Activated CD8-positive, alpha-beta T cell treated with anti-CD3 and anti-CD28 coated beads, Interleukin-2, amount 10 ng/mL, durations not matched to agents 7 days and 5 days (primary cell): ENCODE measurements at places on chromosomes 4 and X. TPM values are rescaled to one million over a fixed set of nuclear protein-coding genes. Genes with fewer than 3 reads are reported as not detected.

DNA sequence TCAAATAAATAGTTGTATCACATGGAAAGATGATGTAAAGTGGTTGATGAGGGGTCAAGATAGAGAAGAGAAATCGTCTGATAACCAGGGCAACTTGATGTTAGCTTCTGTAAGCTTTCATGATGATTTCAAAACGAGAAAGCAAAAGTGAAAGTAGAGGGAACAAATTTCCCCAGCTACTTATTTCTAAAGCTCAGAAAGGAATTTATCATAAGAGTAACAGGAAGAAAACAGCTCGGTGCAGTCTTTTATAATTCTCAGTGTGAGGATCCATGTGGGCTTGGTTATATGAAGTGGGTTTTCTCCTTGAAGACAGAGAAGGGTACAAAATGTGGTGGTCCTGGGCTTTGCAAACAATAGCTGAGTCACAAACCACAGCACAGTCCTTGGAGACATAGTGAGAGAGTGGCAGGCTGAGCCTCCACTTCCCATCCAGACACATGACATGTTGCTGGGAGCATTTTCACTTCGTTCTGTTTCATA, 32.1 kb upstream of the GLRA2 start:
- H3K27ac ChIP-seq, result peak overlapping the region; percentile 86
- peaks cover 18% of the 10 kb centered on the region for H3K4me1 ChIP-seq
- H3K27me3 ChIP-seq, result no peaks in the 10 kb centered on the region

GRCh38 chr4:132513491-132513890, 635.6 kb upstream of the PCDH10 start:
- no peak overlapping the region for H3K27ac ChIP-seq
- no peak overlapping the region for H3K4me3 ChIP-seq
- DNase-seq, result no peak
- H3K36me3 ChIP-seq, result no peaks in the 10 kb centered on the region

DNA sequence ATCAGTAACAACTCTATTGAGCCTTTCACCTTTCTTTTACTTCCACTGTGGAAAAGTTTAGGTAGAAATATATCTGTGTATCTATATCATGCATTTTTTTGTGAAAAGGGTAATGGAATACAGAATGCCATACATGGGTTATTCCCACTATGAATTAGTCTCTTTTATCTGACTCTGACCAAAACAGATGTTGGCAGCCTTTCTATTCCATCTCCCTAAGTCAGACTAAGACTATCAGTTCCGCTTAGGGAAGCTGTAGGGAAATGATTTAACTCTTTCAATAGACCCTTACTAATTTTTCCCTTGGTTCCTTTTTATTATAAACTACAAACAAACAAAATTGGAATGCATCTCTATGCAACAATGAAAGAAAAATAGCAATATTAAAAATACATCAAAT, 92.3 kb upstream of the LEF1 start:
- H3K4me1 ChIP-seq, result no peaks in the 10 kb centered on the region
- peaks cover 1% of the 10 kb centered on the region for H3K27me3 ChIP-seq
- no peaks in the 10 kb centered on the region for H3K36me3 ChIP-seq
- no peak for DNase-seq

- peaks cover 18% of the 10 kb centered on the region for H3K4me1 ChIP-seq
- DNase-seq, result no peak
- H3K27me3 ChIP-seq, result no peaks in the 10 kb centered on the region
- H3K36me3 ChIP-seq, result peaks cover 5% of the 10 kb centered on the region
- no peak overlapping the region for H3K4me3 ChIP-seq
- no peak overlapping the region for H3K27ac ChIP-seq
Measured at GRCh38 chr4:55509266-55509665, 37.4 kb downstream of the CLOCK start.

SMIM43 gene
- not detected for total RNA-seq

- no peaks in the 10 kb centered on the region for H3K27me3 ChIP-seq
- no peak for DNase-seq
- no peaks in the 10 kb centered on the region for H3K4me1 ChIP-seq
- no peaks in the 10 kb centered on the region for H3K36me3 ChIP-seq
- no peak overlapping the region for H3K27ac ChIP-seq
- H3K4me3 ChIP-seq, result no peak overlapping the region
Measured at GRCh38 chr4:58111818-58112217, 1001.6 kb upstream of the IGFBP7 start.

DNA sequence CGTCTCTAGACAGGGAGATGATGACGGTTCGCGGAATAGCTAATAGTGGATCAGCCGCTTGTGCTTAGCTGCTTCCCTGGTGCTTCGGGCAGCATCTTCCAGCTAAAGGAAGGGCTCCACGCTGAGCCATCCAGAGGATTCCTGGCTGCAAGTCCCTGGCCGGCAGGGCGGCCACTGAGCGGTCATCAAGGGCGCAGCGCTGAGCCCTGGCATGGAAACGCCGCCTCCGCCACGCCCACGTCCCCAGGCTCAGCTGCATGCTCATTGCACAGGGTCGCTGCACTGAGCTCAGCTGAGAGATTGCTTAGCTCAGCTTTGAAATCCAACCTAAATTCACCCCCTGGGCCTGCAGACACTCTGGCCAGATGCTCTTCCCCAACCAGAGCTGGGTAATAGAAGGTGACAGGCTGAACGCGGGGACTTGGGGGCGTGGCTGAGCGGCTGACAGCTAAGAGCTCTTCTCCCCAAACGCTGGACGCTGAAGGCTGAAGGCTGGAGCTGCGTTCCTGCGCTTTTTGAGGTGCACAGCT, 118.2 kb upstream of the KIT start:
- peaks cover 5% of the 10 kb centered on the region for H3K4me1 ChIP-seq
- H3K36me3 ChIP-seq, result no peaks in the 10 kb centered on the region
- peak overlapping the region; percentile 25 for H3K4me3 ChIP-seq
- no peak for DNase-seq
- no peak overlapping the region for H3K27ac ChIP-seq
- peaks cover 17% of the 10 kb centered on the region for H3K27me3 ChIP-seq

GRCh38 chr4:128354205-128354821, 66.7 kb upstream of the PGRMC2 start:
- no peaks in the 10 kb centered on the region for H3K27me3 ChIP-seq
- H3K4me3 ChIP-seq, result no peak overlapping the region
- H3K4me1 ChIP-seq, result no peaks in the 10 kb centered on the region
- H3K27ac ChIP-seq, result no peak overlapping the region

BCLAF3 gene
- 5.1 TPM for total RNA-seq

- H3K4me1 ChIP-seq, result no peaks in the 10 kb centered on the region
- H3K4me3 ChIP-seq, result no peak overlapping the region
- H3K27me3 ChIP-seq, result peaks cover 34% of the 10 kb centered on the region
- no peaks in the 10 kb centered on the region for H3K36me3 ChIP-seq
- H3K27ac ChIP-seq, result no peak overlapping the region
- no peak for DNase-seq
Measured at GRCh38 chr4:78079726-78080430, 22.8 kb downstream of the FRAS1 start.

- H3K4me3 ChIP-seq, result peak overlapping the region; percentile 84
- H3K4me1 ChIP-seq, result peaks cover 64% of the 10 kb centered on the region
- DNase-seq, result no peak
- H3K27me3 ChIP-seq, result no peaks in the 10 kb centered on the region
Measured at GRCh38 chr4:2936773-2937145, 26.4 kb downstream of the NOP14 start.

MAGEA1 gene
- not detected for total RNA-seq

DNA sequence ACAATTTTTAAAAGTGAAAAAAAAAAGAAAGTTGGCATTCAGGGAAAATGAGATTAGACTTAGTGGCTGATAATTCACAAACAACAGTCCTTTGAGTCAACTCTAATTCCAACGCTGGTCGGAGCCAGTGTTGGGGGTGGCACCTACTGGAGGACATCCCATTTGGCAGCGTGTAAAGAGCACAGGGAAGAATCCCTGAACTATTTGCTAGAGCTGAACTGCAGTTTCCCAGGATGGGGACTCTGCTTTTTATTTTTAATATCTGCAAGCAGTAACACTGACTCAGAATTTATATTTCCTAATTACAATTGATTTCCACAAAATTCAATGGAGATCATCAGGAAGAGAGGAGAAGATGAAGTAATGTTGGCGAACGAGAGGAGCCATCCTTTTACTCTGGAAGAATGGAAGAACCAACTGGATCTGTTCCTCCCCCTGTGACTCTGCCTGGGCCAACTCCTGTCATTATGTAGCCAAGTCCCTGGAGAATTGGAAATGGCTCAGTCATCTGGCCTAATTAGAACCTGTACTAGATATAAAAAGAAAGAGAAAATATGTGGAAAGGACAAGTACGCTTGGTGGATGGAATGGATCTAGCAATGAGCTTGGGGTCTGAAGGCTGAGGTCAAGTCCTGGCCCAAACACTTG, 76.7 kb downstream of the IRF2 start:
- no peak overlapping the region for H3K27ac ChIP-seq
- H3K4me3 ChIP-seq, result no peak overlapping the region
- H3K27me3 ChIP-seq, result no peaks in the 10 kb centered on the region
- peaks cover 16% of the 10 kb centered on the region for H3K4me1 ChIP-seq
- peaks cover 85% of the 10 kb centered on the region for H3K36me3 ChIP-seq

GRCh38 chrX:71492231-71493065, 40.5 kb upstream of the OGT start:
- H3K4me1 ChIP-seq, result peaks cover 17% of the 10 kb centered on the region
- H3K27me3 ChIP-seq, result no peaks in the 10 kb centered on the region
- H3K36me3 ChIP-seq, result peaks cover 3% of the 10 kb centered on the region
- H3K4me3 ChIP-seq, result peak overlapping the region; percentile 80
- DNase-seq, result peak; percentile 61

SSX1 gene
- not detected for total RNA-seq

USP17L17 gene
- not detected for total RNA-seq

DNA sequence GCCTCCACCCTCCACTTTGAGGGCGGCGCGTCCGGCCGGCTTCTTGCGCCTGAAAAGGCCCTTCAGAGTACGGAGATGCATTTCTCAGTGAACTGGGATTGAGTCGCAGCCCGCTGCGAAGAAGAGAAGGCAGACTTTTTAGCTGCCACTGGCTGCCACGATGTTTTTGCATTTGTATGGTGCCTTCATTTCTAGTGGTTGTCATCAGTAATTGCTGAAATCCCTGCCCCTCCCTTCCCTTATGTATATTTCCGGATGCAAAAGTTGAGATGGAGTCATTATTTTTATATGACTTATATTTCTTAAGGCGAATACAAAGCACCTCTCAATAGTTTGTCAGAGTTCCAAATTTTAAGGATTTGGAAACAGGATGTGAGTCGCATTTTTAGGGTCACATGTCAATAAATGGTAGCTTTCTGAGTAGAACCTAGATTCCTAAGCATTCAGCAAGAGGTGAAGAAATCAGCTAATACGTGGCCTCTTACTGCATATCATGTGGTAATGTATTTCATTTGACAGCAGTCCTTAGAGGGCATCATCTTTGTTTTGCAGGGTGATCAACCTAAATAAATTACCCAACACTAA, 658 bp downstream of the ATP6AP2 start:
- H3K27ac ChIP-seq, result peak overlapping the region; percentile 83
- no peaks in the 10 kb centered on the region for H3K27me3 ChIP-seq
- peaks cover 29% of the 10 kb centered on the region for H3K4me1 ChIP-seq
- H3K36me3 ChIP-seq, result peaks cover 2% of the 10 kb centered on the region
- H3K4me3 ChIP-seq, result peak overlapping the region; percentile 76

- DNase-seq, result peak; percentile 60
- H3K36me3 ChIP-seq, result peaks cover 3% of the 10 kb centered on the region
- no peak overlapping the region for H3K4me3 ChIP-seq
Measured at GRCh38 chr4:15729910-15730533, 27.2 kb downstream of the BST1 start.

DNA sequence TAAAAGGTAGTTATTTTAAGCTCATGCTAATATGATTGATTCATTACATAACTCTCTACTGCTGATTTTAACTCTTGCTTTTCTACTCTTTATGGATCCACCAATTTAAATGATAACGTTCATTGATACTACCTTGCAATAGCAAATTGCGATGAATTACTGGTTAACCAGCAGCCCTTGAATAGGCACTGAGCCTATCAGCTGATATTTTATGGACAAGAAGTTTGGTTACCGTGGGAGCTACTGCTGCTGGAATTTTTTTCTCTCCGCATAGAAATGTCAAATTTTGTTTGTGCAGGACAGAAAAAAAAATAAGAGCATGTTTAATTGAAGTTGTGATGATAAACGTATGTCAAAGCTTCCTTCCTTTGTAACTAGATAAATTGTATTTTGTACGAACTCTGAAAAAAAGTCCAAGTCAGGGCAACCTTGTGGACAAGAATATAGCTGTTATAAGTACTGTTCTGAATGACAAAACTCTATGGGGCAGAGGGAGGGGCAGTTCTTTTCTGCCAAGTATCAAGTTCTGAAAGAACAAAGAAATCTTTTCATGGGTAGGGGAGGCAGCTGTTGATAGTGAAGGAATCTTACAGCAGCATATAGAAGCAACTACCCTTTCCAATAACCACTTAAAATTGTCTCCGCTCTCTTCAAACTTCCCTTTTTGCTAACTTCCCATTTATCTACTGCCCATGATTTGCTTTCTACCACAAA, 434.9 kb upstream of the PABPC4L start:
- H3K27ac ChIP-seq, result no peak overlapping the region
- no peaks in the 10 kb centered on the region for H3K4me1 ChIP-seq
- no peaks in the 10 kb centered on the region for H3K27me3 ChIP-seq
- H3K36me3 ChIP-seq, result no peaks in the 10 kb centered on the region

LRRC66 gene
- total RNA-seq, result 0.08 TPM

DNA sequence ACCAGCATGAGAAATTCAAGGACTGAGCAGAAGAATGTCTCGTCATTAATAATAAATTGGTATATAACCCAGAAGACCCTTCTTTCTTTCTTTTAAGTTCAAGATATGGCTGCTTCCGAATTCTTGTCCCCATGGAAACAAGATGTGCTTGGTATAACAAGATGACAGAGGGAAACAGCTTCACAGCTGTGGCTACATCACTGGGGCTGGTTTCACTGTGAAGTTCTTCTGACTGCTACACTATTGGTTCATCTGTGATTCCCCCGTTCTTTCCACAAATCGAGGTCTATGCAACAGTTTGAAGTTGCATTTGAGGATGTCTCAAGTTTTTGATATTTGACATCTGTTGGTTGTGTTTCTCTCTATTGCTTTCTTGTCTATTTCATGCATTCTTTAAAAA, 12.3 kb upstream of the DTHD1 start:
- peak overlapping the region; percentile 41 for H3K27ac ChIP-seq
- H3K4me3 ChIP-seq, result no peak overlapping the region
- no peaks in the 10 kb centered on the region for H3K27me3 ChIP-seq
- H3K36me3 ChIP-seq, result peaks cover 5% of the 10 kb centered on the region

GRCh38 chr4:177448850-177449249, 6.6 kb upstream of the AGA start:
- H3K36me3 ChIP-seq, result no peaks in the 10 kb centered on the region
- H3K27me3 ChIP-seq, result no peaks in the 10 kb centered on the region
- no peak for DNase-seq
- peaks cover 1% of the 10 kb centered on the region for H3K4me1 ChIP-seq
- no peak overlapping the region for H3K27ac ChIP-seq

GRCh38 chr4:110671679-110672078, 48.8 kb upstream of the PITX2 start:
- H3K27ac ChIP-seq, result no peak overlapping the region
- no peaks in the 10 kb centered on the region for H3K4me1 ChIP-seq
- DNase-seq, result no peak

- no peaks in the 10 kb centered on the region for H3K36me3 ChIP-seq
- peaks cover 2% of the 10 kb centered on the region for H3K27me3 ChIP-seq
- DNase-seq, result no peak
- no peak overlapping the region for H3K27ac ChIP-seq
Measured at GRCh38 chrX:17397074-17397473, 22.1 kb downstream of the NHS start.

FRMPD4 gene
- not detected for total RNA-seq
